ENCODE measurements at places on chromosomes 5 and 9.

GRCh38 chr5:88941581-88941980 lies 58.6 kb upstream of the MEF2C start:
- DNase-seq = no peak

DNA sequence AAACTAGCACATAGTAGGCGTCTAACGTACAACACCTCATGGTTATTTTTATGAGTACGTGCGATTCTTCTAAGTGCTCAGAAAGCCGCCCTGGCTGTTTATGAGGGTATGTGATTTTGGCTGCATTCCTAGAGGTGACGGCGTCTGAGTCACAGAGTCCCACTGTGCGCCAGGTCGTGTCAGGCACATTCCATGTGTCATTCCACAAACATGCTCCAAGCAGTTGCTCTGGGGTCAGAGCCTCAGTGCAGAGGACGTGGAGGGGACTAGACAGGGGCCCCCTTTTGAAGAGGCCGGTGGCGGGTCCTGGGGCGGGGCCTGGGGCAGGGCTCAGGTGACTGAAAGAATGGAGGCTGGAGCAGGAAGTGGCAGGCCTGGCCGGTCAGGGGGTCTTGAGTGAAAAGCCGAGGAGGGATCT lies 51.9 kb downstream of the NEK6 start:
- DNase-seq = no peak

- DNase-seq = no peak
Observed at GRCh38 chr5:14400085-14400484, 181.5 kb upstream of the OTULINL start.

GRCh38 chr9:137891588-137892423 lies 14.2 kb downstream of the CACNA1B start:
- DNase-seq = no peak

DNA sequence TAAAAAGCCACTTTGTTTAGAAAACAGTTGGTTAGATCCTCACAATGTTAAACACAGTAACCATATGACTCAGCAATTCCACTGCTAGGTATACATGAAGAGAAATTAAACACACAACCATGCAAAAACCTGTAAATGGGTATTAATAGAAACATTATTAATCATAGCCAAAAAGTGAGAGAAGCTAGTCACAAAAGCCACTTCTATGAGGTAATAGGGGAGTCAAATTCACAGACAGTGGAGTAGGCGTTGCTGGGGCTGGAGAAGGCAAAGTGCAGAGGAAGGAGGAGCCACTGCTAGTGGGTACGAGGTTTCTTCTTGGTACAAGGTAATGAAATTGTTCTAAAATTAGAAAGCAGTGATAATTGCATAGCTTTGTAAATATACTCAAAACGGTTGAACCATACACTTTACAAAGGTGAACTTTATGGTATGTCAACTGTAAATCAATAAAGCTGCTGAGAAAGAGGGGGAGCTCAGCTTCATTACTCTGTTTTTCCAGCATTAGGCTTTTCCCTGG lies 364.4 kb downstream of the GADD45G start:
- DNase-seq = no peak
